ENCODE measurements at places on chromosomes 2 and 18.

DNA sequence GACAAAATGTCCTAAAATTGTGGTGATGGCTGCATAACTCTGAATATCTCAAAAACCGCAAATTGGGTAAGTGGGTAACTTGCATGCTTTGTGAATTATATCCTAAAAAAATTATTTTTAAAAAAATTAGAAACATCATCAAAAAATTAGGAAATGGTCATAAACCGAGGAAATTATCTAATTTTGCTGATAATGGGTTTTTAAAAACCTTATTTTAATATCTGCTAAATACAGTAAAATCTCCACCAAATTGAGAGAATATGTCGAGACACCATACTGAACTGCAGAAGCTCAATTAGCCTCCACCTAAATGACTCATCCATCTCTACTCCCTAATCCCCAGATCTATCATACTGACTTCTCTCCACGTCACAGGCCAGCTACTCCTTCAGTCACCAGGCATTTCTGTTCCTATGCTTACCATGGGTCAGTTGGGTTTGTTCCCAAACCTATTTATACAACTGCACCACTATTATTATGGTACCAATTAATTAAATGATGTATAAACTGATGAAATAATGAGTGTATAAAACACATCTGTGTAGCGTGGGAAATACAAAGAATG lies 36.1 kb downstream of the SPIRE1 start:
- DNase-seq = no peak

DNA sequence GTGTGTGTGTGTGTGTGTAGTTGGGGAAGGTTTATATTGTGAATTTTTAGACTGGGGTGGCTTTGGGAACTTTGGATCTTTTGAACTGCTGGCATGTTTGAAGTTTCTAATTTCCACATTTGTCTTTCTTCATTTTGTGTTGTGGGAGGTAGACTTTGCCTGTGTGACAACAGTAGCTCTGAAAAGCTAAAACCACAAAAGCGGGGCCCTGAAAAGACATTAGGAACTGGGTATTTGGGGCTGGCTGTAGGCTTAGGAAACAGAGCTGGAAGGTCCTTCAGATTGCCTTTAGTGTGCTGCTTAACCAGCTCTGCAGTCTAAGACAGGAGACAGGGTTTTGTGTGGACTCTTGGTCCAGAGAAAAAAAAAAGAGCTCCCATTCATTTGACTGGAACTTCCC lies 27.2 kb upstream of the DOCK10 start:
- DNase-seq = no peak

DNA sequence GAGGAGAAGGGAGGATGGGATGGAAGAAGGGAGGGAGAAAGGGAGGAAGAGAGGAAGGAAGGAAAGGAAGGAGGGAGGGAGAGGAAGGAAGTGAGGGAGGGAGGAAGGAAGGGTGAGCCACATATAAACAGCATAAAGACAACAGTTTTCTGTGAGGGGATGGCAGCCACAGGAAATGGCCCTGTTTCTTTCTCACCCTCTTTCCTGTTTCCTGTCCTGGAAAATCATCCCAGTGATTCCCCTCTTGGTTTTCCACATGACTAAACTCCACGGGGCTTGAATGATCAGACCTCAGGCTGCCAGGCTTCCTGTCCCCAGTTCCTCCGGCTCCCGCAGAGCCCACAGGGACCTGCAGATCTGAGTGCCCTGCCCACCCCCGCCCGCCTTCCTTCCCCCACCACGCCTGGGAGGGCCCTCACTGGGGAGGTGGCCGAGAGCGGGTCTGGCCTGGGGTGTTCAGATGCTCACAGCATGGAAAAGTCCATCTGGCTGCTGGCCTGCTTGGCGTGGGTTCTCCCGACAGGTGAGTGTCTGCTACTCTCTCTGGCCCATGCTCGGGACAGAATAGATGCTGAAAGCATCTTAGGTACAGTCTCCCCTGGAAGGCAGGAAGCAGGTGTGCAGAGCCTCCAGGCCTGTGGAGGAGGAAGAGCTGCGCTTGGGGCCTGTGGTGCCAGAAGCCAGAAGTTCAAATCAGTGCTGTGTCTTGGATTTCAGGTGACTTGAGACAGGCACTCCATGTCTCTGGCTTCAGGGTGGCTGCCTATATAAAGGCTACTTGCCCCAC lies at the start of gene SIGLEC15:
TSS of gene SIGLEC15 (plus strand) at position 418 of the 787 bp plus-strand sequence. CDS start at position 472, 54 bp downstream.
- DNase-seq = no peak

DNA sequence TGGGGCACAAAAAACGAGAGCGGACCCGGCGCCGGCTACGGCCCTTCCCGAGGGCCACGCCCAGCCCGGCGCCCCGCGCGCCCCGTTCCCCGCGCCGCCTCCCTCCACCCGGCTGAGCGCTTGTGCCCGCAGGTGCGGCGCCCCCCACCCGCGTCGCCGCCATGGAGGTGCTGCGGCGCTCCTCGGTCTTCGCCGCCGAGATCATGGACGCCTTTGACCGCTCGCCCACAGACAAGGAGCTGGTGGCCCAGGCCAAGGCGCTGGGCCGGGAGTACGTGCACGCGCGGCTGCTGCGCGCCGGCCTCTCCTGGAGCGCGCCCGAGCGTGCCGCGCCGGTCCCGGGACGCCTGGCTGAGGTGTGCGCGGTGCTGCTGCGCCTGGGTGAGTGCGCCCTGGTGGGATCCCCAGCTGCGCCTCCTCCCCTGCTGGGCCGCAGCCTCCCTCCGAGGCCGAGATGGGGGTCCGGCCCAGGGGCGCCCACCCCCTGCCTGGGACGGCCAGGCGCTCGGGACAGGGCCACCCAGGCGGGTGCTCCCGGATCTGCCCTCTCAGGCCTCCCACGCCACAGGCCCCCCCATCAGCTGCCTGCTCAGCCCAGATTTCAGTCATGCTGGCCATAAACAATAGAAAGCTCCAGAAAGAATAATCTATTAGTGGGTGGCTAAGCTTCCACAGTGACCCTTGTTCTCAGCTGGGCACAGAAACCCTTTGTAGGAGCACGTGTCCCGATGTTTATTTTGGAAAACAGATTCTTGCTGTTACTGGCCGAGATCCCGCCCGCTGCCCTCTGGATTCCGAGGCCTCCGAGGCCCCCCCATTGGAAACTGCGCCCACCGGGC lies 997 bp downstream of the BOK start:
- DNase-seq = no peak

DNA sequence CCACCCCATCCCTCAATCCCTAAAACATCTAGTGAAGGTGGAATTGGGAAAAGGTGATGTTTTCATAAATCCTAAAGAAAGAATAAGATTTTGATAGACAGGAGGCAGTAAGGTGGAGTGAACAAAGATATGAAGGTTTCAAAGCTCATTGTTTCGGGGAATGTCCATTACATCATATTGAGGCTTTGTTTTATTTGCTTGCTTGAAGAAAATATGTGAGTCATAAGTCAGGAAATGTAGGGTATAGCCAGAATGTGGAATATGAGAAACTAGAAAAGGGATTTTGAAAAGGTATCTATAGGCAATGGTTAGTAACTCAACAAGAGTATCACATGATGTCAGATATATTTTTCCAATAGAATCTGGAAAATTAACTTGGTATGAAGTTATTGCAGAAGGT lies 1178.5 kb upstream of the ACVR2A start:
- DNase-seq = no peak

GRCh38 chr2:204964414-204964813 lies 419.1 kb downstream of the PARD3B start:
- DNase-seq = no peak

DNA sequence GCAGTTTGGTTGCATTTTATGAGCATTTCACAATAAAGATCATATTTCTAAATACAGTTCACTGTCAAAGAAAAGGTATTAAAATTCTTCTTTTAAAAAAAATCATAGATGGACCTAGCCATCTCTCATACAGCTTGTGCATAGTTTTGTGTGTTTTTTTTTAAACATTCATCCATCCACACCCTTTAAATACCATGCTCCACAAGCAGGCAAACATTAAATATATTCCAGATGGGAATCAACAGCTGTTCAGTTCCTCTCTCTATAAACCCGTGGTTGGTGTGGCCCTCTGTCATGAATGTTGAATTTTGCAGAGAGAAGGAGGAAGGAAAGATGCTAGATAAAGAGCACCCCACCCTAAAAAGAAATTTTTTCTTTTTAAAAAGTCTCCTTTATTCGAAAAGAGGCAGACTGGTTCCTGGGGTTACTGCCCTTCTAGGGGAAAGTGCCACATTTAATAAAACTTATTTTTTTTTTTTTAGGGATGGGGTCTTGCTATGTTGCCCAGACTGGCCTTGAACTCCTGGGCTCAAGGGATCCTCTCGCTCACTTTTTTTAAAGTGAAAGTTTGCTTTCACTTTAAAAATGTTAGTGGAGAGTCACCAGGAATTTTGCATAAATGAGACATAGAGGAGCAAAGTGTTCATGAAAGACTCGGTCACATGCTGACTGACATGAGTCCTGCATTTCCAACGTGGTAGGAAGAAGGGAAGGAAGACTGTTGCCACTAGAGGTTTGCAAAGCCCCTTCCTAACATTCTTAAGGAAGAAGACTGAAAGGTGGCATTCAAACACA lies 73.9 kb upstream of the LMAN1 start:
- no peak for DNase-seq

DNA sequence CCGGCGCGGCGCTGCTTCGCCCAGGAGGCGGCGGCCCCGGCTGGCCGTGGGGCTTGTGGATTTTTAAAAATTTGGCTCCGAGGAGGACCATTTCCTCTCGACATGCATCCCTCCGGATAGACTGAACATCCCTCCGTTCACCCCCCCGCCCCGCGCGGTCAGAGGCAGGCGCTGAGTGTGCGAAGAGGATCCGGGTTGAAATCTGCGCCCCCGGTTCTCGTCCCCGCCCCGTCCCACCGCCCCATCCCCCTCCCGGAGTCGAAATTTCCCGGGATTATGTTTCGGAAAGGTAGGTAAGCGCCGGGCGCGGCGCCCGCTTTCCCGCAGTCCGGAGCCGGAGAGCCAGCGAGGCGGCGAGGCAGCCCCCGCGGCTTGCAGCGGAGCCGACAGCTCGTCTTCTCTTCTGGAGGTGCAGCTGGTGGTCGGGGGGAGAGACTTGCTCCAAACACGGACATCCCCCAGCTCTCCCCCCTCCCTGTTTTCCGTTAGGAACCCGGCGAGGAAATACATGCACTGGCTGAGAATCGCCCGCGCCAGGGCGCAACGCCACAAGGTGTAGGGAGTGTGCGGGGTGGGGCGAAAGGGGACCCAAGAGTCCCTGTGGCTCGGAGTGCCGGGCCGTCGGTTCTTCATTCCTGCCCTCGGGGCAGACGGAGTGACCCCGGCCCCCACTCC lies at the start of gene PRKCE:
TSS of gene PRKCE (plus strand) at position 261 of the 675 bp plus-strand sequence.
- no peak for DNase-seq

- DNase-seq = no peak
Observed at GRCh38 chr2:173136599-173136998, 61.0 kb downstream of the MAP3K20 start.

GRCh38 chr2:165725421-165725820 lies 68.6 kb downstream of the GALNT3 start:
- DNase-seq = no peak

GRCh38 chr2:46336283-46336959 lies 39.2 kb downstream of the EPAS1 start:
- DNase-seq = no peak

DNA sequence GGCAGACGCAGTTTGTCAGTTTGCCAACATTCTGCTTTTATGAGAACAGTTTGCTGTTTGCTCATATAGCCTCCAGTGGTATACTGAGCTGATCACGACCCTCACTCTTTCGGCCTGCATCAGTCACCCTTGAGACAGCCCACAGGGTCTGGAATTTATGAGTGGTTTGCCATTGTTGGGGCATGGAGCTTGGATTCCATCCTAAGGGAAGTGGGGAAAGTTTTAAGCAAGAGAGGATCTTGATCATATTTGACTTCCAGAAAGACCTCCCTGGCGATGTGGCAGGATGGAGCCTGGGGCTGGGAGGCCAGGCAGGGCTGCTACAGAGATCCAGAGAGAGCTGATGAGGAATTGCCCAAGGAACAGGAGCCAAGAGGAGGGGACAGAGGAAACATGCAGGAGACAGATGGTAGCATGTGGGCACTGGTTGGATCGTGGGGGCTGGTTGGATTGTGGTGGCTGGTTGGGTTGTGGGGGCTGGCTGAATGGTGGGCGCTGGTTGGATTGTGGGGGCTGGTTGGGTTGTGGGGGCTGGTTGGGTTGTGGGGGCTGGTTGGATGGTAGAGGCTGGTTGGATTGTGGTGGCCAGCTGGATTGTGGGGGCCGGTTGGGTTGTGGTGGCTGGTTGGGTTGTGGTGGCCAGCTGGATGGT lies 27.3 kb upstream of the GPR17 start:
- no peak for DNase-seq

GRCh38 chr2:231515603-231516002 lies 14.6 kb downstream of the NMUR1 start:
- DNase-seq = no peak

DNA sequence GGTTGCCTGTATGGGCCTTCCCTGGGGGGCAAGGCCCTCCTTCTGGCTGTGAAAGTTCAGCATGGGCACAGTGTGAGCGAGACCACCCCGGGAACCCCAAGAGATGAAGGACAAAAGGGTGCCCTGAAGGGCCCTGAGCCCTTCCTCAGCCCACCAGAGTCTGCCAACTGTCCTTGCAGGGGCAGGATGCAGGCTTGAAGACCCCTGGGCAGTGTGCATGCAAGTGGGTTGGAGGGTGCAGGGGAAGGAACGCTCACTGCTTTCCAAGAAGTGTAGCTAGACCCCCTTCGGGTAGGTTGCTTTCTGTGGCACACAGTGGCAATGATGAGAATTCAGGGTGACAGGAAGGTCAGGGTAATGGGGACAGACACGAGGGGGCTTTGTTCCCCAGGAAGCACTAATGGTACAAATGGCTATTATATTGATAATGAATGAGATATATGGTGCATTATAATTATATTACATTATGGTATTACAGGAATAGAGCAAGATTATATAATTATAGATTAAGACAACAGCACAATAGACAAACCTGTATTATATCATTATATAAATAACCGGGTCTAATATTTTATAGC lies 228.7 kb downstream of the ATAD2B start:
- DNase-seq = no peak

DNA sequence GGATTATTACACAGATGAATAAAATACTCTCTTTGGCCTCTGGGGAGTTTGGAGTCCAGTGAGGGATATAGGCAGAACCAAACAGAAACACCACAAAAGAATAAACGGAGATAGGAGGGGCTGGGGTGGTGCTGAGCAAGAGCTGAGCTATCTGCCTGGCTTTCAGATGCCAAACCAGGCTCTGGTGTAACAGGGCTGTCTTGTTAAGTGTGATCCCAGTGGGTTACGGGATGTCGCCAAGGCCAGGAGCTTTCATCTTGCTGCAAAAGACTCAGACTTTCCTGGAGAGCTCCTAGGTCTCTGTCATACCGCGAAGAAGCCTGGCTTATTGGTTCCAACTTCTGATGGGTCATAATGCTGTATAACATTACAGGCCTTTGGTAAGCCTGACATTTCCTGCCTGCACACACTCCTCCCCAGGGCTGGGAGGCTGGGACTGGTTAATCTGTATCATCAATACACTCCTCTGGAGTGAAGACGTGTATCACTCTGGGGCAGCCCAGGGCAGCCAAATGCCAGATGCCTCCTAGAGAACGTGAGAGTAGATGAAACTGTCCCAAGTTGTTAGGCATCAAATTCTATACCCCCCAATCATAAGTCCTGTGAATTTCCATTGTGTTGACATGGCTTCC lies 60.5 kb downstream of the STPG4 start:
- DNase-seq = no peak

DNA sequence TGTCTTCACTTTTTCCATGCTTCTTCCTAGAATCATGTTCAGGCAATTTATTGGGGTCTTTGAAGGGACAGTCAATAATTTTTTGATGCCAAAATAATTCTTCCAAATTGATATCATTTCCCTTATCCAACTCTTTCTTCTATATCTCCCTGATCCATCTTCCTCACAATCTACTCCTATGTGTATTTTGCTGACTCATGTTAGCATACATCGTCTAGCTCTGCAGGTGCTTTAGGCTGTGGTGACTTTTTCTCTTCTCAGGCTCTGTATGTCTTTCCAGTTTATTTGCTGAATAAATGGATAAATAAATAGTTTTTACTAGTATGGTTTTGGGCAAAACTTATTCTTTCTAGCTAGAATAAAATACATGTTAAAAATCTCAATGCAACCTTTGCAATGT lies 1650.9 kb upstream of the TMEFF2 start:
- no peak for DNase-seq
